ENCODE measurements at places on chromosomes 1 and 21. TPM values are rescaled to one million over a fixed set of nuclear protein-coding genes. Genes with fewer than 3 reads are reported as not detected.
A peak's percentile ranks its signal among the peaks of the same experiment; 100 is the strongest.

GRCh38 chr1:149977345-149977744 lies 33.2 kb downstream of the OTUD7B start:
- DNase-seq = no peak

- no peak for DNase-seq
These were observed 58.4 kb downstream of the SLC35F3 start for GRCh38 chr1:233962878-233963277.

- no peak for DNase-seq
These were observed 407.9 kb downstream of the VAV3 start for GRCh38 chr1:107557095-107557494.

GRCh38 chr1:97174039-97174704 lies 452.6 kb downstream of the PTBP2 start:
- no peak for DNase-seq

GRCh38 chr1:116290085-116290705 lies 82.8 kb upstream of the ATP1A1 start:
- no peak for DNase-seq

DNA sequence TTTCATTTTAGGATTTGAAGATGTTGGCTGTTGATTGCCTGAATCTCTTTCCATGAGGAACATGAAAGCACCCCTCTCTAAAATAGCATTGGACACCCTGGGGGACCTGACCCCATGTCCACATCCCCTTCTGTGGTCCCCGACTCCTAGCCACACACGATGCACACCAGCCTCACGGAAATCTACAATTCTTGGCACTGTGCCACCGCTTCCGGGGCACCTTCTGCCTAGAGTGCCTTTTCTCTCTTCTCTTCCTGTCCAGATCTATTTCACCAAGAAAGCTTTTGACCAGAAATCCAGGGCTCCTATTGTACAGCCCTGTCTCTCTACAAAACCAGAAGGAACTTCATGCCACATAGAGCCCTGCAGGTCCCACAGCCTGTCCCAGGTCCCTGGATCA lies 50.3 kb downstream of the MYSM1 start:
- no peak for DNase-seq

GRCh38 chr1:77484926-77485325 lies 197.5 kb downstream of the ZZZ3 start:
- DNase-seq = no peak

DNA sequence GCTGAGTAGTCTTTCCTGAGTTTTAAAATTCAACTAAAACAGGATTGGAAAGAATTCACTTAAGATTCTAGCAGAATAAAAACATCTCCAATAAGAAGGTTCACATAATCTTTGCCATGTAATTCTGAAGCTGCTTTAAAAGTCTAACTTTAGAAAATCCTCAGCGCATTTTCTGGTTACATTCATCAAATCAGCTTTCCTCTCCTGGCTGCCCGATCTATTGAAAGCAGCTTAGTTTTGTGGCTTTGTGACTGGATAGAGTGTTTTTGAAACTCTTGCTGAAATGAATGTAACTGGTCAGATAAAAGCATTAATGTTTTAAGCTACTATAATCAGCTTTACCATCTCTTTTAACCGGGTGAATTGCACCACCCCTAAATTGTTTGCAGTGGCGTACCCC lies 66.8 kb downstream of the DOP1B start:
- no peak for DNase-seq

GRCh38 chr21:38402291-38402690 lies 96.0 kb downstream of the ERG start:
- DNase-seq = no peak

GRCh38 chr1:87186346-87186745 lies 142.3 kb upstream of the LMO4 start:
- DNase-seq = no peak

GRCh38 chr1:206507284-206508129 lies at the start of gene RASSF5:
RASSF5 (plus strand) TSS chr1:206507531; CDS start chr1:206507603, 72 bp downstream.
- DNase-seq = no peak

DNA sequence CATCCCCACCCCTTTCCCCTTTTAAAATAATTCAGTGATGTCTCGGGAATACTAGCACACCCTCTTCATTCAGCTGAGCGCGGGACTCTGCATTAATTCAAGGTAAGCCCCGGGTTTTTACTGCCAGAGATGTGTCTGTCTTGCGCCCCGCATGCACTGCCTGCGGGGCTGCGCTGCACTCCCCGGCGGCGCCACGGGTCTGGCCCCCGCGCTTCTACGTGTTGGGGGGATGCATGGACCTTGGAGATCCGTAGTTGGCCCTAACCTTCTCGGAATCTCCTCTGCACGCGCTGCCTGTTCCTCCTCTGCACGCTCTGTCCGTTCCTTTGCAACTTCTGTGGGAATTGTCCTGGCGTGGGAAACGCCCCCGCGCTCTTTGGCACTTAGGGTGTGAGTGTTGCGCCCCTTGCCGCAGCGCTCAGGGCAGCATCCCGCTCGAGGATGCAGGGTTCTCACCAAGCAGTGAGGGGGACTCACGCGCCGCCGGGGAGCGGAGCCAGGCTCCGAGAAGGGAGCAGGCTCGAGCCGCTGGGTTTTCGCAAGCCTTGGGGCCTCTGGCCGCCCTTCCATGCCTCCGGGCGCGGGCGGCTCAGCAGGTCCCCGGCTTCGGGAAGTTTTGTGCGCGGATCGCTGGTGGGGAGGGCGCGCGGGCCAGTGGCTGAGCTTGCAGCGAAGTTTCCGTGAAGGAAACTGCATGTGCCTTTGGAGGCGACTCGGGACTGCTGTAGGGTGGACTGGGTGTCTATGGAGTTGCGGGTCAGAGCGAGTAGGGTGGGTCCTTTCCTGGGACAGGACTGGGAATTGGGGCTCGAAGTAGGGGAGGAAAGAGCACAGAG lies 165.1 kb upstream of the CACNA1E start:
- DNase-seq = no peak

DNA sequence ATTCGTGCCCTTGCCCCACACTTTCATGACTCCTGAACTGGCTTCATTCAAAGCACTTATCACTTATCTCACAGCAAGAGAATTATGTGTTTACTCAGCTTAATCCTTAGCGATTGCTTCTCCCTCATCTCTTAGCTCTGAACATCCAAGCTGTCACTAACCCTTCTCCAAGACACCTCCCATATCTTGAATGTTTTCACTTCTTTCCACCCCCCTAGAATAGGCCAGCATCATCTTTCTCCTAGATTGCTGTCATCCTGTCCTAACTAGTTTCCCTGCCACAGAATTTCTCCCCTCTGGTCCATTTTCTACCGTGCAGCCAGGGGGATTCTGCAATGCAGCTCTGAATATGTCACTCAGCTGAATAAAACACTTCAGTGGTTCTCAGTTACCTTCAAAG lies 68.6 kb upstream of the SPATA6 start:
- no peak for DNase-seq

GRCh38 chr1:31108861-31109260 lies 43.3 kb upstream of the PUM1 start:
- DNase-seq = no peak

DNA sequence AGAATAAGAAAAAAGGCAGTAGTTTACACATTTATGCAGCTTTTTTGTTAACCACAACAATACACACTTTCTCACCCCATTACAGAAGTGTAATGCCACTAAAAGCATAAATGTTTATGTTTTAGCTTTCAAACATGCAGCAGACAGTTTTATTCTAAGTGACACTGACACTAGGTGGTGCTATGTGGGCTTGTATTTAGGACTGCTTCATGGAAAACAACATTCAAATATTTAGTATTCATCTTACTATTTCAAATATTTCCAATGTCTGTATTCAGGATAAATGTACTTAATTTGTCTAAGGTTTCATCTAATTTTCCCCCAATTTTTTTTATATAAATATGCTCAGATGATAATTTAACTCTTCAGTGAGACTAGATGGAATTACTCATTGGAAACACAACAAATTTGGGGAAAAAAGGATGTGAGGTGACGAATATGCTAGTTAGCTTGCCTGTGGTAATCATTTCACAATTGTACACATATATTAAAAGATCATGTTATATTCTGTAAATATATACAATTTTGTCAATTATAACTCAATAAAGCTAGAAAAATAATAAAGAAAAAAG lies 71.4 kb downstream of the USP1 start:
- DNase-seq = peak; percentile 5

GRCh38 chr21:15624646-15625045 lies 105.1 kb upstream of the USP25 start:
- no peak for DNase-seq

GRCh38 chr21:45128613-45129188 lies 54.3 kb downstream of the ADARB1 start:
- DNase-seq = peak; percentile 21

DNA sequence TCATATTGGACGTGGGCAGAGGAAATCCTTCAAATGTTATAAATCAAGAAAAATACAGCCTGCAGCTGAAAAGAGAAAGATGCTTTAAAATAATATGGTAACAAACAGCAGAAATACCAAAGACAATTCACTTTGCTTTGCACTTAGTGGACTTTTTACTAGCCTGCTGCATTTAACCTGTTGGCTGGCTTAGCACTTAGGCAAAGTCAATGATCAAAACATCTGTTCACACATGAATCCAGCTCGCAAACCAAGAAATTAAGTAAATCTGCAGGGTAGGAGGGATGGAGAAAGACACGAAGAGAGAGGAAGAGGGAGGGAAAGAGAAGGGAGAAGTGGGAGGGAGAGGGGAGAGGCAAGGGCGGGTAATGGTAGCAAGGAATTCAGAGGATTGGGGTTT lies 103.6 kb upstream of the RAB4A start:
- DNase-seq = no peak

DNA sequence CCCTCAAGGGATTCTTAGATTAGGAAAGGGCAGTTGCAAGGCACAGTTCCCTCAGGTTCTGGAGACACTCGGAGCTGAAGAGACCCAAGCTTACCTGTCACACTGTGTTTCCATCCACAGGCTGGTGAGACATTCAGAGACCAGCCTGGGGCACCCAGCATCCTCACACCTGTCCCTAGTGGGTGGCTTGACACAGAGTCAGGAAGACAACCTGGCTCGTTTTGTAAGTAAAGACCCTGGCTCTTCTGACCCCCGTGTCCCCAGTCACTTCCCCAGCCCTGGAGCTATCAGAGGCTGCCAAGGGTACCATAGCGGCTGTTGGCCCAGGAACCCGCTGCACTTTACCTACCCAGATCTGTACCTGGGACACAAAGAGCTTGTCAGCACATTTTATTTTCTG lies 409.8 kb downstream of the MATN1 start:
- no peak for DNase-seq

Gene PROX1
- 3.6 TPM for total RNA-seq

All from skin of body (tissue), 3 donors.